ENCODE measurements at places on chromosomes 16 and 17.

GRCh38 chr16:11306997-11307638, 26.0 kb upstream of the PRM1 start:
- no peak for DNase-seq

GRCh38 chr17:62134397-62134796, 69.3 kb upstream of the MED13 start:
- DNase-seq: no peak

DNA sequence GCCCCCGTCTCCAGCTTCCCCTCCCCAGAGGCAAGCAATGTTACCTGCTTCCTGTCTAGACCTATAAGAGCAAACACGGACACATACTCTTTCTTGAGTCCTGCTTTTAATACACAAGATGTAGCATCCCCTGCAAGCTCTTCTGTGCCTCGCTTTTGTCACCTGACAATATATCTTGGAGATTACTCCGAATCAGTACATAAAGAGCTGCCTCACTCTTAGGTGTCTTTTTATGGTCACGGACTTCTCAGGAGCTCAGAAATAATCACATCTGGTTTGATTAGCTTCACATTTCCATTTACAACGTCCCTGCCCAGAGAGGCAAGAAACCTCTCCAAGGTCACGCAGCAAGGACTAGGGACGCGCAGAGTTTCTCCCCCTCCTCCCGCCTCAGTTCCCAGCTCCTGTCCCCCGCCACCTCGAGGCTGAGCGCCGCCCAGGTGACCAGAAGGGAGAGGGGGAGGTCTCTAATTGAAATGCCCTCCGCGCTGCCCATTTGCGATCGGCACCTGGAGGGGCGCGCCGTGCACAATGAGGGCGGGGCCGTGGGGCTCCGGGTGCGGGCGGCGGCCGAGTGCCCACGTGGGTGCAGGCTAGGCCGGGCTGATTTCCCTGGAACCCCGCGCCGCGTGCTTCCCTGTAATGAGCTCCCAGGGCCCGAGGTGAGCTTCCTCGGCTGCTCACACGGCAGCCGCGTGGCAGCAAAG, 13.8 kb upstream of the SEZ6 start:
- no peak for DNase-seq

DNA sequence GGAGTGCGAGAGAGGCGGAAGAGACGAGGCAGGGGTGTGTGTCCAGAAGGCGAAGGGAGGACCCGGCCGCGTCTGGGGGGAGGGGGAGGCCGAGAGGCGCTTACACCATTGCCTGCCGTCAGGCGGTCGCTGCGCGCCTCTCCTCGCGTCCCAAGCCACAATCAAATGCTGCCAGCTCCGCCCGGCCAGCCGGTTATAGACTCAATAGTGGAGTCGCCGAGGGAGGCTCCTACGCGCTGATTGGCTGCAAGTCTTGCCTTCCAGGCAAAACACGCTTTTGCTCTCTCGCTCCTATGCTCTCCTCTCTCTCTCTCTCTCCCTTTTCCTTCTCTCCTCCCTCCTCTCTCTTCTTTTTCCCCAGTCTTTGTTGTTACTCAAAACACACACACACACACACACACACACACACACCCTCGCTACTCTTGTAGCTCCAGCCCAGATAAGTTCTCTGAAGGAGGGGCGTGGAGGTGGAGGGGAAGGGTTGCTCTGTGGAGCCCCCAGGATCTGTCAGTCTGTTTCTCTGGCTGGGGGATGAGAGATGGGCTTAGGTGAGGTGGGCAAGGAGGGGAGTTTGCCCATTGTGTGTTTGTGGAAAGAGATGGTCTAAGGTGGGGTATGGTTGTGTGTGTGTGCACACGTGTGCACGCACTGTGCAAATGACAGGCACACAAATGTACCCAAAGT, at the start of gene DLX3:
Gene DLX3 (minus strand): TSS at position 170 of the 684 bp plus-strand sequence. CDS start 226 bp downstream, outside the sequence.
- peak; percentile 61 for DNase-seq

DNA sequence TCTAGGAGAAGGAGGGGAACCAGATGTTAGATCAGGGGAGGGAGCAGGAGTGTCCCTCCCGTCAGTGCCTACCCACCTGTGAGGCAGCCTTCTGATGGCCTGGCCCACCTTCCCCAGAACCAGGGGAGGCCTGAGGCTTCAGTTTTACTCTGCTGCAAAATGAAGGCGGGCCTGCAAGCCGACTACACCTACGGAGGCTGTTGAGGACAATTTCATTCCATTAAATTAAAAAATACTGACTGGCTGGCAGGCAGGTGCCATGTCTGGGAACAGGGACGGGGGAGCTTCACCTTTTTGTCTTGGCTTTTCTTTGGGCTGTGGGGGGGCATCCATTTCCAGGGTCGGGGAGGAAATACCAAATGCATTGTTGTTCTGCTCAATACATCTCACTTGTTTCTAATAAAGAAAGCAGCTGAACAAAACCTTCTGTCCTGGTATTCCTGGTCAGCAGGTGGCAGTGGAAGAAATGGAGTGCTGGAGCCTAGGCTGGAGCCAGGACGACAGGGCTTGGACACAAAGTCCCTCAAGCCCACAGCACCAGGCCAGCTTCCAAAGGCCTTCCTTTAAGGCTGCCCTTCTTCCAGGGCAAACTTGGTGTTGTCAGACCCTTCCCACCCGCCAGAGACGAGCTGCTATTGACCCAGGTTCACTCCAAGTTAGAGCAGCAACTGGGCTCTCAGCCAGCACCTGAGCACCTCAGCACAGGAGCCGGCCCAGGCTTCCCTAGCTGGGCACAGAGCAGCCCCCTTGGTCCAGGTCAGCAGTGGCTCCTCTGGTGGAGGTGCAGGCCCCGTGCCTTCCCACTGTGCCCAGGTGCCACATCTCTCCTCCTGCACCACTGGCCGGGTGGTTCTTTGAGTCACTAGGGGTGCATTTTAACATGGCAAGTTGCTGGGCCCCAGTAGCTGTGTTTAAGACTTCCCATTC, 23.5 kb downstream of the PLCD3 start:
- no peak for DNase-seq
